AML-193 (cell line): ENCODE measurements at places on chromosomes 16 and 17.

DNA sequence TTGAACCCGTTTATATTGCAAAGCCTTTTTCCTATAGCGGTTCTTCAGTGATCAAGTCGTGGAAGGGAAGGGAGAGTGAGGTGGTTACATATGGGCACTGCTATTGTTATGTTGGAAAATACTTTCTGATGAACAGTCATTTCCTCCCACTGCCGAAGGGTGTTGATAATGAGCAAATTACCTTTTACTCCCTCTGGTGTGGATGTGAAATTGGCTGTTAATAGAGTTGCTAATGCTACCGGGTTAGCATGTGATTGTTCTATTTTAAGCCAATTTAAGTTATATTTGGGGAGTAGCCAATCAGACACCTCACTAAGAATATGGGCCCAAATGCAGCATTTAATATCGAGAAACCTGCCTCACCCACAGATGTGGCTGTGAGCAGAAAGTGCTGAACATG lies 15.6 kb upstream of the PMFBP1 start:
- no peak for DNase-seq

DNA sequence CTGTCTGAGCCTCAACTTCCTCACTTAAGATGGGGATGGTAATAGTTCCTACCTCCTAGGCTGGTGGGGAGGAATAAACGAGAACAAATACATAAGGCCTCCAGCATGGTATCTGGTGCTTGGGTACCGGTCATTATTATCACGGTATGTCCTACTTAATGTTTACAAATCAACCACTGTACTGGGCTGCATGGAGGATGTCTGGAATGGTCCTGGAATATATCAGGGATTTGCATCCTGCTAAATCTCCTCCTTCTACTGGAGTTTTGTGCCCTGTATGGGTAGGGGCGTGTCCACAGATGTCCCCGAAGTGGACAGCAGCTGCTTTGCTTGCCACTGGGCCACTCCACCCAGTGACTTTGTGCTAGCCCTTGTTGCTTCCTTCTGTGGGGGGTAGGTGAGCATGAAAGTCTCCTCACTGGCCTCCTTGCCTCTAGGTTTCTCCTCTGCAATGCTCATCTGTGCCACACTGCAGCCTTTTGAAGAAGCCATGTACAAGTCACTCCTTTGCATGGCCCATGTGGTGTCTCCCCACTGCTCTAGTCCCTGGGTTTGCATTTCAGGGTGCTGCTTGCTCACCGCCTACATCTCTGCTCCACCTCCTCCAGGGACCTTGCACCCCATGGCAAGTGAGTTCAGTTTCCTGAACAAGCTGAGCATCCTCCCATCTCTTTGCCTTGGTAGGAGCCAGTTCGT lies 2.2 kb upstream of the CMIP start:
- no peak for DNase-seq

GRCh38 chr17:73645050-73645871 lies 1.0 kb upstream of the SDK2 start:
- DNase-seq, result no peak

- DNase-seq, result peak; percentile 90
Measured at GRCh38 chr17:38590988-38591758, 14.6 kb downstream of the SRCIN1 start.

DNA sequence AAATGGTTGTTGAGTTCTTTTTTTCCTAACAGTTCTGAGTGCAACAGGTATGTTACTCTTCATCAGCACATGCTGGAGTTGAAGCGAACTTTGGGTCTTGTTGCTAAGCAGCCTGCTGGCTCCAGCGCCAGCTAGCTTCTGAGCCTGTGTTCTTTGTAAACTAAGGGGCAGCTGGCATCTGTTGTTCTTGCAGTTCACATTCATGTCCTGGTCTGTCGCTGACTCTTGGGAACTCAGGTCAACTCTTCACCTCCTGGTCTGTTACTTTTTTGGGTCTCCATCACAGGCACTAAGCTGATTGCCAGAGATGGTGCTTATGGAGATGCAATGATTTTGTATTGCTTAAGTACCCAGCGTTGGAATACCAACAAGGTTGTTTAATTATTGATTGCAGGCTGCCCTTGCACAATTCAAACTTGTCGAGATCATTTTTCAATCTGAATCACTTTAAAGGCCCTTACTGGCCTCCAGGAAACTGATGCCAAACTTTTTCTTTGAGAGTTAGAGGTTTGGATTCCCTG lies 40.9 kb downstream of the USP10 start:
- no peak for DNase-seq

- DNase-seq, result no peak
Measured at GRCh38 chr16:70496513-70496912, 26.8 kb downstream of the COG4 start.

- DNase-seq, result no peak
Measured at GRCh38 chr16:15785386-15786059, 71.3 kb downstream of the MYH11 start.

DNA sequence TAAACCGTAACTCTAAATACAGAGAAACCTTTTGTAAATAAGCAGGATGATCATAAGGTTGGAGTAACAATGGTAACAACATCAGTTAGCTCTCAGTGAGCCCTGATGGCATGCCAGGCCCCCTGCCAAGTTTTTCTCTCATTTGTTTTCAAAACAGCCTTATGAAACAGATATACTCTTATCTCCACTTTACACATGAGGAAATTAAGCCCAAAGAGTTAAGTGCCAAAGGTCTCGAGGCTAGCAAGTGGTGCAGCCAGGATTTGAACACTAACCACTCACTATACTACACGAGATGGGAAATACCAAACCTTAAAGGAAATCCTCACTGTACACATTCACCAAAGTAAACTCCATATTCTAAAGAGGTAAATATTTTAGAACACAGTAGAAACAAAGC lies 15.0 kb downstream of the USP31 start:
- DNase-seq, result no peak

DNA sequence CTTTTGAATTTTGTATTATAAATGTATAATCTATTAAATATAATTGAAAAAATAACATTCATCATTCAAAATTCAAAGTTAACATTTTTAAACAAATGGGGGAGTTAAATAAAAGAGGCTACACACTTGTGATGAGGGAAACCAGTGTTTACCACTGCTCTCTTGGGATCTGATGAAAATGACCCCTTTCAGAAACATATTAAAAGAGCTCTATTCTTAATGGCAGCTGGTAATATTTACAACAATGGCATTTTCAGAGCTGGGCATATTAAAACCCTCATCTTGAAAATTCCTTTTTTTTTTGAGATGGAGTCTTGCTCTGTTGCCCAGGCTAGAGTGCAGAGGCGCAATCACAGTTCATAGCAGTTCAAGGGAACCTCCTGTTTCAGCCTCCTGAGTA lies 19.3 kb upstream of the FLCN start:
- DNase-seq, result no peak

- DNase-seq, result no peak
Measured at GRCh38 chr17:8031261-8031661, 7.6 kb upstream of the ALOX15B start.

GRCh38 chr17:76076765-76077583 lies 2.0 kb upstream of the ZACN start:
- no peak for DNase-seq

DNA sequence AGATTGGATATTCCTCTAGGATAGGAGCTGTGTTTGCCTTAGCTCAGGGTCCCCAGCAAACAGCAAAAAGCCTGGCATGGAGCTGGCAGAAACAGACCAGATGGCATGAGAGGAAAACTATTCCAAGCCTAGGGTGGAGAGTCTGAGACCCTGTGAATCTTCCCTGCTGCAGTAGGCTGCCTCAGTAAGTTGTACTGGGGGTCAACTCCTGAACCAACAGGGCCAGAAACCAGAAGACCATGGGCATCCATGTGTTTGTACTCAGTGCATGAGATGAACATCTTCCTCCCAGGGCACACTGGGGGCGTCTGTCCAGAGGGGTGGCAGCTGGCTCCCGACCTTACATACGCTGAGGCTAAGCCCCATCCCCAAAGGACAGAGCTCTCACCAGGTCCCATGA lies 214.4 kb downstream of the C16orf78 start:
- no peak for DNase-seq

DNA sequence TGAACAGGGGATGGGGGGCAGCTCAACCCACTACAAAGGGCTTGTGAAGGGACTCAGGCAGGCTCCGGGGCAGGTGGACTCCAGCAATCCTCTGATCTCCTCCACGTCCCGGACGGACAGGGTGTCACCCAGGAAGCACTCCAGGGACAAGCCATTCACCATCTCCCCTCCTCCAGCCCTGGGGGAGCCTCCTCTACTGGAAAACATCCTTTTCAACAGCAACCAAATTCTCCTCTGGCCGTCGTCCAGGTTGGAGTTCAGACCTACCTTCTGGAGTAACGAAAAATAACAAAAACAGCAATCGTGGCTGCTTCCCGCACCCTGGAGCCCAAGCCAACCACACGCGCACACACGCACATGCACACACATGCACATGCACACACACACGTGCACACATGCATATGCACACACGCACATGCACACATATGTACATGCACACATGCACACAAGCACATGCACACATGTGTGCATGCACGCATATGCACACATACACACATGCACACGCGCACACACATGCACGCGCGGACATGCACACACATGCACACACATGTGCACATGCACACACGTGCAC lies 8.9 kb upstream of the RBFOX3 start:
- no peak for DNase-seq

DNA sequence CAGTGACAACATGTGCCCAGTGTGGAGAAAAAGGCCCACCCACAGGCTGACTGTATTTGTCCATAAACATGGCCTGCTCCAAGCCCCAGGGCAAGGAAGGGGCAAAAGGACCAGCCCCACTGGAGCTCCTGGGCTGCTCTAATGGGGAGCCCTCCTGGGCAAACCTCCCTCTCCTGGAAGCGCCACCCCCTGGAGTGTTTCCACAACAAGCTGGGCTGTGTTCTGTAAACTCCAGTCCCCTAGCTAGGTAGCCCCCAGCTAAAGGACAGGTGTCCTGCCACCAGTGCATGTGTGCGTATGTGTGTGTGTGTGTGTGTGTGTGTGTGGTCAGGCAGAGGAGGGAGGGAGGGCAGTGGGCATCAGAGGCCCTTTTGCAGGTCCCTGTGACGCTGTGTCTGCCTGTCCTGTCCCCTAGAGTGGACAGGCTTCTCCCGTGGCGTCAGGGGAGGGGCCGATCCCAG lies 11.3 kb upstream of the STAC2 start:
- no peak for DNase-seq

- no peak for DNase-seq
Measured at GRCh38 chr17:78734793-78735641, 47.1 kb downstream of the CYTH1 start.

DNA sequence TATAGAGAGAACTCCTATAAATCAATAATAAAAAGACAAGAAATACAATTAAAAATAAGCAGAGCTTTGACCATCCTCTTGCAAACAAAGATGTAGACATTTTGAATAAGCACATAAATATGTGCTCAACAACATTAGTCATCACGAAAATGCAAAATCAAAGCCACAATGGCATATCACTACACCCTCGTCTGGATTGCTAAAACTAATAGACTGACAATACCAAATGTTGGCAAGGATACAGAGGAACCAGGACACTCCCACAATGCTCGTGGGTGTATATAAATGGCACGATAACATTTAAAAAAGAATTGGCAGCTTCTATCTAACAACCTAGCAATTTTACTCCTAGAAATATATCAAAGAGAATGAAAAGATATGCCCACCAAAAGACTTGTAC lies 530.8 kb downstream of the HAPSTR1 start:
- DNase-seq, result no peak

DNA sequence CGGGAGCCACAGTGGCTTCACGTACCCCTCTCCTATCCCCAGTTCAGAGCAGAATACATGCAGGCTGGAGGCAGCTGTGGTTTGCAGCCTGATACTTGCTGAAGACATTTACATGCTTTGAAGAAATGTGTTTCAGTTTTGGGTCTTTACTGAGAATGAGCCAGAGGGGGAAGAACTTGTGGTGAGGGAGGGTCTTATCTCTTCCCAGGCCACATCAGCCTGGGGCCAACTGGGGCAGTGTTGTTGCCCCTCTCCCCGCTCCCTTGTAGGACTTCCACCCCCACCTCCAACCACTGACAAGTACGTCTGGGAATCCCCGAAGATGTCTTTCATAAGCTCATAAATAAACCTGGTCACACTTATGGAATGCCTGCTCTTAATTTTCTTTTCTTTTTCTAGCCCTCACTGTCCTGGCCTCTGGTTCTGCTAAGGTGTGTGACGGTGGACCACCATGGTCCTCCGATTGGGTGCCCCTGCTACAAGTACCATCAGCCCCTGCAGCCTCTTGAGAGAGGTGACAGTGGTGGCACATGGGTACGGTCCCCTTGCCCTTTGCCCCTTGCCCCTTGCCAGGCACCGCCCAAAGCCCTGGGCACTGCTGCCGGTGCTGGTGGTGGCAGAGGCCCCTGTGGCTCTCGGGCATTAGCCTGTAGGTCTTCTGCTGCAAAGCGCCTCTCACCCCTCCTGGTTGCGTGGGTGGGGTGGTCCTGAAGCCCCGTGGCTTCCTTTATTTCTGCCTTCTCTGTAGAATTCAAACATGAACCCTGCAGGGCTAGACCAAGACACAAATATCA lies 144.8 kb upstream of the RPH3AL start:
- DNase-seq, result no peak

DNA sequence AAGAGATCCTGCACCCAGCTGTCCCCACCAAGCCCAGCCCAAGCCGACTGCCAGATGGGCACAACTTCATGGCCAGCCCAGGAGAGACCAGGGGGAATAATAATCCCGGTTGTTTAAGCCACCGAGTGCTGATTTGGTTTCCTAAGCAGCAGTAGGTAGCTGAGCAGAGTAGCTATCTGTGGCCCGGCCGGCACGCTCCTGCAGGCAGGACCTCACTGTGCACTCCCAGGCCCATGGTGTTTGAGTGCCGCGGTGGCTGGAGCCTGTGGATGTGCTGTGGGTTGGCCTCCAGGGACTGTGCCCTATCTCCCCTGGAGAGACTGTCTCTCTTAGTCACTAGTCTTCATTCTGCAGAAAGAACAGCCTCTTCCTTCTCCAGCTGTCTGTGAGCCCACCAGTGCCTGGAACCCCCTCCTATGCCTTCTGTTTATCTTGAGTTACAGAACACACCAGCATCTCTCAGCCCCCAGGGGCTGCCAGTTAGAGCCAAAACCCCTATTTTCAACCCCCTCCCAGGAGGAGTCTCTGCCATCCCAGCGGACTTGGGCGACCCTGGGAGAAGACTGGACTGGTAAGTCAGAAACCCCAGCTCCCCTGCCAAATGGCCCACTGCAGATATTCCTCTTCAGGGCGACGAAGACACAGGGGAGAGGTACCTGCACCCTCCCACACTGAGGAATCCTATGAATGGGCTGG lies 152.0 kb downstream of the SDK2 start:
- DNase-seq, result no peak

GRCh38 chr16:23398987-23399805 lies 53.8 kb downstream of the COG7 start:
- DNase-seq, result no peak

- DNase-seq, result no peak
Measured at GRCh38 chr17:28133562-28133970, 91.1 kb downstream of the NLK start.
